ENCODE measurements at places on chromosomes 3 and 15.

DNA sequence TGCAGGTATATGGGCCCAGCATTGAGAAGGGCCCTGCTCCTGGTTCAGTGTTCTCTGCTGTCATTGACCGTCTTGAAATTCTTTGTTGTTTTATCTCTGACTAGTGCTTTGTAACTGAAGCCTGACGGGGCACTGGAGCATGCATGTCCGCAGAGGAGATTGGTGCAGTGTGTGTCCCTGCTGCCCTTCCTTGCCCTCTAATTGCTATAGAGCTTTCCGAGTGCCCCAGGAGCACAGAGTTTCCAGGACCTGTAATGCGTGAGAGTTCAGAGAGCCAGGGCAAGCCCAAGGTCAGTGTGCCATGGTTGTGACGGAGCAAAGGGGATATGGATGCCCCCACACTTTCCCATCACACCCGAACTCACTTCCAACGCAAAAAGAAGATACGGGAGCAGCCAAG is 174.3 kb upstream of the UBE3A start:
- DNase-seq: no peak

DNA sequence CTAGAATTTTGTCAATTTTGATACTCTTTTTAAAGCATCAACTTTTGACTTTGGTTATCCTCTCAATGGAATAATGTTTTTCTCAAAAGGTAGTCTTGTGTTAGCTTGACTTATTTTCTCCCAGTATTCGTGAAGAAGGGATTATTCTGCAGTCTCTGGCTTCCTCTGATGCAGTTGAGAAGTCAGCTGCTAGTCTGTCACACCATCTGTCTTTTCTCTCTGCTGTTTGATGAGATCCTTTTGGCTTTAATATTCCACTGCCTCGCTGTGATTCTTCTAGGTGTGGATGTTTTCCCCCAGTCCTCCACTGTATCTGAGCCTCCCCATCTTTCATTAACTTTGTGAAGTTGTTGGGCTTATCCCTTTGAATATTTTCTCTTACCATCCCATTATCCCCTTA is 141.0 kb downstream of the WDR72 start:
- no peak for DNase-seq

DNA sequence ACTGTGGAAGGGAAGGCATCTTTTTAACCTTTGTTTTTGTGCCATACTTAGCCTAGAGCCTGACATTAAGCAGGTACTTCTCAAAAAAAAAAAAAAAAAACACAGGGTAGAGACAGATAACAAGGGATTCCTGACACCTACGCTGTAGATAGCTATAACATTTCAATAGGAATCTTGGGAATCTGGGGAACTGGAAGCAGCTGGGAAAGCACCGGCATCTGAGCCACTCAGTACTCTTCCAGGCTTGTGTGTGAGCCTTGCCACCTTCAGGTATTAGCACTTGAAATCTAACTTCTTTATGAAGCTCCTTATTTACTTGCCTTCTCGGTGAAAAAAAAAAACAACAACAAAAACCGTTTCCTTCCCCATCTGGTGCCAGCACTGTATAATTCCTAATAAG is 46.8 kb downstream of the PIK3CA start:
- no peak for DNase-seq

DNA sequence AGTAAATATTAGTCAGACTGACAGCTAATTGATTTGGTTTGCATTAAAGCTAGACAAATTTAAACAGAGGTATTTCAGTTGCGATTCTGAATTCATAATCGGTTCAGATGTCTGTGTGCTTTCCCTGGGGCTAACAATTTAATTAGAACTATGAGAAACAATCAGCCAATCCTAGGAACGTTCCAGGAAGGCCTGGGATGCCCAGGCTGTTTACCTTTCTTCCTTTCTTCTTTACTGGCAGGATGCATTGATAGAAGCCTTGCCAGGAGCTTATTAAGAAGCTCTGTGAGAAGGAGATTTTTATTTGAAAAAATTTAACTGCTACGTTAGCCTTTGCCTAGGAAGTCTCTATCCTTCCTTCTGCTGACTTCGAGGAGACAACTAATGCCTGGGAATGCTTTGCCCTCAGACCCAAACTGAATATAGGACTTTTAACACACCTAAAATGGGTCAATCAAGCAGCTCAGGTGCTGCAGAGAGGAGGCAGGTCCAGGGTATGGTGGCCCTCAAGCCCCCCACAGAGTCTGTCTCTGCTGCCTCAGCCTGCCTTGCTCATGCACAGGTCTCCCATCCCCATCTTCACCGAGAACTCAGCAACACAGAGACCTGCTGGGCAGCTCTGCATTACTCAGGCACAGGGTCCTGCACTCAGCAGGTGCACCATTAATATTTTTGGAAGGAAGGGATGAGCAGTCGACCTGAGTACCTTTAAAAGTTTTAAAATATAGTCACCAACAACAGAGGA is 48.5 kb downstream of the PCSK6 start:
- DNase-seq: no peak

- DNase-seq: no peak
Observed at GRCh38 chr3:120820748-120821147, 78.2 kb downstream of the GTF2E1 start.
